Regular cardiac myocyte (primary cell): ENCODE measurements at places on chromosomes 7 and 10. TPM values are rescaled to one million over a fixed set of nuclear protein-coding genes. Genes with fewer than 3 reads are reported as not detected.

The LFNG gene
- total RNA-seq = 16.3 and 17.1 TPM in 2 replicates

The PALD1 gene
- 0.19 and 0.56 TPM in 2 replicates for total RNA-seq

The PLEKHS1 gene
- total RNA-seq = not detected in 2 replicates

The ERV3-1 gene
- total RNA-seq = 8.6 and 22.3 TPM in 2 replicates

The LIPF gene
- total RNA-seq = not detected in 2 replicates

The SYT15 gene
- total RNA-seq = under 0.01 TPM in 1 of 2 replicates, not detected in the other

The HHEX gene
- total RNA-seq = 1.7 and 7.1 TPM in 2 replicates

The ATP6V0A4 gene
- total RNA-seq = under 0.01 and 0.28 TPM in 2 replicates

The FAM237B gene
- total RNA-seq = under 0.01 TPM in 1 of 2 replicates, not detected in the other

The GCK gene
- total RNA-seq = 0.38 and 0.85 TPM in 2 replicates

The BTBD16 gene
- under 0.01 TPM in 1 of 2 replicates, not detected in the other for total RNA-seq

The NUTM2E gene
- total RNA-seq = under 0.01 TPM in 1 of 2 replicates, not detected in the other

The FRAT1 gene
- total RNA-seq = 0.96 and 1.7 TPM in 2 replicates

The EPHA1 gene
- 0.58 TPM in 1 of 2 replicates, not detected in the other for total RNA-seq

The CCDC3 gene
- total RNA-seq = 4.5 and 6.5 TPM in 2 replicates

The SKIDA1 gene
- 0.56 and 0.58 TPM in 2 replicates for total RNA-seq

The NUDCD3 gene
- total RNA-seq = 74.1 and 77.6 TPM in 2 replicates

The AUTS2 gene
- 0.96 and 2.5 TPM in 2 replicates for total RNA-seq

The MOGAT3 gene
- not detected in 2 replicates for total RNA-seq

The TEX47 gene
- total RNA-seq = not detected in 2 replicates

The SRGN gene
- total RNA-seq = 1,466 and 2,025 TPM in 2 replicates

The ANKRD2 gene
- 0.85 and 2.5 TPM in 2 replicates for total RNA-seq

The CRHR2 gene
- total RNA-seq = not detected in 2 replicates

The HOXA2 gene
- 0.28 TPM in 1 of 2 replicates, not detected in the other for total RNA-seq
